ENCODE measurements at places on chromosomes 4 and X.

- DNase-seq, result peak; percentile 30
Measured at GRCh38 chrX:48715072-48715471, 18.5 kb downstream of the SUV39H1 start.

DNA sequence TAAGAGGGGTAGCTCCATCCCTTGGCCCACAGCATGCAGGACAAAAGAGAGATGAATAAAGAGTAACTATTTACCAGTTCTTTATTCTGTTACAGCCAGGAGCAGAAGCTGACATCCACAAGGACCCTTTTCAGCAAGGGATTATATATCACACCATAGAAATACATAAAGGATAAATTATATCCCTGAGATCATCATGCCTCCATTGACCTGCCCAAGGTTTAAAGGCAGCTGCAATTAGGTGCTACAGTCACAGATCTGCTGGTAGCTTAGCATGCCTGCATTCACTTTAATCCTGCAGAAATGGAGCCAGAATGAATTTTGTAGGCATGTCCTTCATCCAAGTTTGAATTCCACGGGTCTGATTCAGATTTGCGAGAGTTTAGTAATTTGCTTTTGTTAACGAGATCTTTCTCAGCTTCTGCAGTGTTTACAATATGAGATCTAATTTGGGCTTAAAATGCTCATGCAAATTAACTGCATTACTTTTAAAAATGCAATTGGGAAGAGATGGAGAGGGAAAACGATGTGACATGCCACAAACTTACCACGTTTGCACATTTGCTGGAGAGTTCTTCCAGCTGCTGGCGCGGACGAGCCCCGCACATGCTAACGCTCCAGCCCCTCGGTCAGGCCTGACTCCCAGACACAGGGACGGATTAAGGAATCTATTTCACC lies 327.0 kb upstream of the NOCT start:
- no peak for DNase-seq

GRCh38 chr4:10334506-10335028 lies 122.7 kb downstream of the ZNF518B start:
- no peak for DNase-seq

DNA sequence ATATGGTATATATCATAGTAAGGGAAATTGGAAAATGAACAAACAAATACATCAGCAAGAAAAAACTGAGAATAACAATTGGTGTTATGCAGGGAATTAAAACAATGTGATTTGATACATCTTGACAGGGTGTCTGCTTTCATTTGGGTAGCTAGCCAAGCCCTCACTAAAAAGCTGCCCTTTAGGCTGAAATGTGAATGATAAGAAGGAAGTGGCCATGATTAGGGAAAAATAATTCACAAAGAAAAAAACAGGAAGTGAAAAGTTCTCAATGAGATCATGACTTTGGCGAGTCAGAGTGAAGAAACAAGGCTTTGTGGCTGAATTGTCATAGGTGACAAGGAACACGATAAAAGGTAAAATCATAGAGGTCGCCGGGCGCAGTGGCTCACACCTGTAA lies 675.8 kb upstream of the SLIT2 start:
- no peak for DNase-seq

- no peak for DNase-seq
Measured at GRCh38 chrX:275476-275966, 5.7 kb upstream of the PLCXD1 start.

DNA sequence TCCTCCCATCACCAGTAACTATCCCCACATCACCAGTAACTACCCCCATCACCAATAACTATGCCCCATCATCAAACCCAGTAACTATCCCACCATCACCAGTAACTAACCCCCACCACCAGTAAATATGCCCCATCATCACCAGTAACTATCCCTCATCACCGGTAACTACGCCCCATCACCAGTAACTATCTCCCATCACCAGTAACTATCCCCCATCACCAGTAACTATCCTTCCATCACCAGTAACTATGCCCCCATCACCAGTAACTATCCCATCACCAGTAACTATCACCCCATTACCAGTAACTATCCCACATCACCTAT lies 2.9 kb downstream of the ASMTL start:
- no peak for DNase-seq

DNA sequence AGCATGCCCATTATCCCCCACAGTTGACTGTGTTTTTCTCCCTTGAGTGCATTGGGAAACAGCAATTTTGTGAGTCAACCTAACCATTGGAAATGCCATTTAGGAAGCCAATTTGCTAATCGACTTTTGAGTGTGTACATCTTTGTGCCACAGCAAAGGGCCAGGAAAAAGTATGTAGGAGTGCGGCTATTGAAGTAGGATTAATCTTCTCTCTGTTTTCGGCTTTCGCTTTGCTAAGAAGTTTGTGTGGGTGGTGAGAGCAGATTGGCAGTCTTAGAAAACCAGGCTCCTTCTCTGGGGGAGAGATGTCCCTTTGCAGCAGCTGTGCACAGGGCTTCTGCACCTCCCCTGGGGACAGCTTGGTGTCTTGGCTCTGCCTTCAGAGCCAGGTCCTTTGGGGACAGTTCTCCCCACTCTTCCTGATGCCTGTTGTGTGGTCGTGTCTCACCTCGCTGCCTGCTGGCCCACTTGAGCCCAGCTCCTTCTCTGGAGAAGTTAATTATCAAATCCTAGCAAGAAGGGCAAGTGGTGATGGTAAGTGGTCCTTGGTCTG lies 74.5 kb downstream of the GEMIN8 start:
- DNase-seq, result no peak

- DNase-seq, result no peak
Measured at GRCh38 chr4:147586637-147587036, 30.6 kb upstream of the TMEM184C start.

- DNase-seq, result no peak
Measured at GRCh38 chrX:123184866-123185276, 793 bp downstream of the GRIA3 start.

DNA sequence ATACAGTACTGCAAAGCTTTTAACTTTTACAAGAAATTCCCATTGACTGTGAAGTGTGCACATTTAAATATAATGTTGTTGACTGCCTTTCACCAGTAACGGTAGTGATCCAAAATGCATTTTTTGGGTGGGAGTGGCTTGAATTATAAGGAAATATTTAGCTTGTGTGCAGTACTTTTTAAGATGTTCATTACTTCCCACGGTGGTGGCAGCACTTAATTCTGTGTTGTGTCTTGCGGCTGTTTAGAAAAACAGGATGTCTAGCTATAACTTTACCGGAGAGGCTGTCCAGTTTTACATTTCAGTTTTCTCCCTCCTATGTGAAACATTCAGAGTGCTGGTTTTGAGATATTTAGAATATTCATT lies 1.7 kb downstream of the TMEM131L start:
- no peak for DNase-seq

GRCh38 chr4:143294310-143294709 lies 42.4 kb upstream of the GAB1 start:
- no peak for DNase-seq

GRCh38 chr4:107699466-107700206 lies 20.4 kb downstream of the PAPSS1 start:
- no peak for DNase-seq

DNA sequence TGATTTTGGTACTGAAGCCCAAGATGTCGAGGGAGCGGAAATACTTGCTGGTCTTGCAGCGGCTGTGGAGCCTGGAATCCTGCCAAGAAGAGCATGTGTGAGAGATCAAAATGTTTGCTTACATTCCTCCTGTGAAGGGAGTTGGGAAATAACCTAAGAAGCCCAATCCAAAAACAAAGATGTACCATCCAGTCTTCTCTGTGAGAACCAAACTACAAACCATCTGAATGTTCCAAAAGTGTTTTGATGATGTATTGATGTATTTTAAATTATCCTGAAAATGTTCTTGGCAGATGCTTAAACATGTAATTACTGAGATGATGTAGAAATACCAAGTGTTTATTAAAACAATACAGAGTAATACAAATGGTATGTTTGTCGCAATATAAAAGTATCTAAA lies 10.1 kb upstream of the ADH1A start:
- DNase-seq, result peak; percentile 53

- DNase-seq, result no peak
Measured at GRCh38 chrX:108275732-108276131, 162.5 kb downstream of the COL4A6 start.

GRCh38 chr4:153651116-153651515 lies 33.0 kb upstream of the TLR2 start:
- DNase-seq, result no peak

DNA sequence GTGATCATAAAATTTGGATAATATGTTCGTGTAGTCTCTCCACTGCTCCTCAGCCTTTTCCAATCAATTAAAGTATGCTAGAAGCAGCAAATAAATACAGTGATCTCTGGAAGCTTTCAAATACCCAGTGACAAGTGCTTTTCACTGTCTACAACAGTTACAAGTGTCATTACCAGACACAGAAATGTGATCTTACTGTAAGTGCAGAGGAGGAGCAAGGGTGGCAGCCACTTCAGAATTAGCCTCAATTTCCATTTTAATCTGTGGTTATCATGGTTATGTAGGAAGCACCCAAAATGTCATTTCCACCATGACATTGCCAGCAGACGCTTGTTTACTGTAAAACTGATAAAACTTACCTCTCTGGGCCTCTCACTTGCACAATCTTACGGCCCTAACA lies 133.9 kb upstream of the ADAMTS3 start:
- no peak for DNase-seq

DNA sequence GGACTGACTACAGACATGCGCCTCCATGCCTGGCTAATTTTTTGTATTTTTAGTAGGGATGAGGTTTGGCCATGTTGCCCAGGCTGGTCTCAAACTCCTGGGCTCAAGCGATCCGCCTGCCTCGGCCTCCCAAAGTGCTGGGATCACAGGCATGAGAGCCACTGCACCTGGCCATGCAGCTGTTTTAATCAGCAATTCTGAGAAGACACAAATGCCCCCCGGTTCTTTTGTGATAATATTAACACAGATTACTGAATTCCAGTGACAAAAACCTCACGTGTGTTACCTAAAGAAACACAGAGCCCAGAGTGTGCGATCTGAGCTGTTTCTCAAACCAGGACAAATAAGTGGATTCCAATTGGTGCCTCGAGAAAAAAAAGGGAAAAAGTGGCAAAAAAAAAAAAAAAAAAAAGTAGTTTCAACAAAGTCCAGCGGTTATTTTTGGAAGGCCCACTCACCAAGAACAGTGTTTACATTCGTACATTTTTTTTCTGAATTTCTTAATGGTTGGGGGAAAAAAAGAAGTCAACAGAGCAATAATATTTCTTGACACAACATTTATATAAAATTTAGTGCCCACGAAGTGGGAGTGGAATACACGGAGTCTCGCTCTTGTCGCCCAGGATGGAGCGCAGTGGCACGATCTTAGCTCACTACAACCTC lies 17.2 kb downstream of the DHRSX start:
- no peak for DNase-seq

GRCh38 chrX:38086451-38087215 lies 80.3 kb downstream of the SYTL5 start:
- DNase-seq, result no peak

Measured in DMS 273 treated with DMSO at 0.1 percent for 48 hours (cell line).